Pons (tissue), 1 donor: ENCODE measurements at places on chromosomes 2 and 18.

- no peak for DNase-seq
Measured at GRCh38 chr2:113149553-113150257, 22.3 kb downstream of the IL1RN start.

- no peak for DNase-seq
Measured at GRCh38 chr2:66233981-66234380, 200.9 kb upstream of the MEIS1 start.

DNA sequence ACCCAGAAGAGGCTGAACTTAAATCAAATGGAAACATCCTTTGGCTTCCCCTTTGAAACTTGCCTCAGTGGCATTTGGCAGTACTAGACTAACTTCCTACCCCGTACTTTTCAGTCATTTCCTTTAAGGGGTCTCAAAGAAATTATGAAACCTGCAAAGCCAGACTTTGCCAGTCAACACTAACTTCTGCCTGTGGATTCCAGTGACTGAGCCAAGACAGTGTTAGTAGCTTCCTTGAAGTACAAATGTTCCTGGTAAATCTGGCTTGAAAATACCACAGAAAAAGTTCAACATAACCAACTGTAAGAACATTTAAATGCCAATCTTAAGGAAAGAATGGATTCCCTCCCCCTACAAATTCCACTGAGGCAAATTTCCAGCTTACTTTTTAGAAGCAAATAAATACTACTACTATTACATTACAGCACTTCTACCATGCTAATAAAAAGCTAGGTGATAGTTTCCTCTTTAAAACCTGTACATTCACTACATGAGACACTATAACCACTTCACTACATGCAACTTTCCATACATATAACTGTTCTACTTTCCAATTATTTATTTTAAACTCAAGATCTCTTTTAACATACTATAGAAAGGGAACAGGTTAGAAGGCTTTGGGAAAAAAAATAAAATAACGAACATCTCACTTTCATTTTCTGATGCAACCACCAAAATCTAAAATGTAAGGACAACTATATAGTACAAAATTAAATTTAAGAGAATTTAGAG is 2.4 kb downstream of the PELI1 start:
- DNase-seq: peak; percentile 75

DNA sequence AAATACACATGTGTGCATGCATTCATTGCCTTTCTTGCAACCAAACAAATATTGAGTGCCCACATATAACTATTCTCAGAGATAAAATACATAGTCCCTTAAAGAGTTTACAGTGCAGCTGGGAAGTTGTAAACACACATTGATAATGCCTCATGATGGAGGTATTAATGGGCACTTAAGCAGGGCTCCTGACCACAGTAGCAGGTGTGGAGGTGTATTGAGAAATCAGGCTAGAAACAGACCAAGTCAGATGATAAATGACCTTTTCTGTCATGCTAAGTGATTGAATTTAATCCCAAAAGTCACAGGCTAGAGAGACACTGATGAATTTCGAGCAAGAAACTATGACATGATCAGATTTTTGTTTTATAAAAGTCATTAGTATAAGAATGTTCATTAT is 157.7 kb downstream of the ZNF385B start:
- DNase-seq: no peak

GRCh38 chr2:241935774-241936173 is 66.2 kb downstream of the RTP5 start:
- DNase-seq: no peak

DNA sequence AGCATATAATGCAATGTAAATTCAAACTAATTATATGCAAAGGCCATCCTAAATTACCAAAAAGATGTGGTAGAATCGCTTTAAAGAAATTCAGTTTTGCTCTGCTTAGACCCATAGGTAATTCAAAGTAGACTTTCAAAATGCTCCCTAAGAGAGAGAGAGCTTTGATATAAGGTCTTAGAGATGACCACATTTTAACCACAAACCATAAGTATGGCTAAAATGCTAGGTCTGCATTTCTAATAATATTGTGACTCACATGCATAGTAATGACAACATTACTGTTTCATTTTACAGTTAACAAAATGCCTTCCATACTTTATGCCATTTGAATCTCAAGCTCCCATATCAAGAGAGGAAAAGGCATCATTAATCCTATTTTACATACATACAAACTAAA is 144.5 kb downstream of the RAD51AP2 start:
- DNase-seq: no peak

DNA sequence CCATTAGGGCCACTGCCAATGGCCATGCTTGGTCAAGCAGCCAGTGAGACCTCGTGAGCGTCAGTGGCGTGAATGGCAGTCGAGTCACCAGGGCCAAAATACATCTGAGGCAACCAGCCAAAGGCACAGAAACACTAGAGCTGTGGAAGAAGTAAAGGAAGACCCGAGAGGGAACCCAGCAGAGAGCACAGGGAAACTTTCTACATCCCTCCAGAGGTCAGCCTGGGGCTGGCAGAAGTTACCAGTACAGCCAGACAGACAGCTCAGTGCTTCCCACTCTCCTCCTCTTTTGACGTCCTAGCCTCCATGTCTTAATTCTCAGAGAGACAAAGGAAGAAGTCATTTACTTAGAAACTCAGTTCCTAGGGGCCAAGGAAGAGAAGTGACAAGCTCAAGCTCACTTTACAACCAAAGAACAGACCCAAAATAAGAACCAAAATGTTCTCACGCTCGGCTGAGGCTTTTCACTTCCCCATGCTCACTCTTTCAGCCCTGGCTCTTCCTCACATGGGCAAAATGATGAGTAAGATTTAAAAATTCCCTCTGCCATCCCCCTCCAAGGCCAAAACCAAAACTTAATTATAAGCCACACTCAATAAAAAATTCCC is 8.7 kb downstream of the CYRIA start:
- DNase-seq: peak; percentile 83

DNA sequence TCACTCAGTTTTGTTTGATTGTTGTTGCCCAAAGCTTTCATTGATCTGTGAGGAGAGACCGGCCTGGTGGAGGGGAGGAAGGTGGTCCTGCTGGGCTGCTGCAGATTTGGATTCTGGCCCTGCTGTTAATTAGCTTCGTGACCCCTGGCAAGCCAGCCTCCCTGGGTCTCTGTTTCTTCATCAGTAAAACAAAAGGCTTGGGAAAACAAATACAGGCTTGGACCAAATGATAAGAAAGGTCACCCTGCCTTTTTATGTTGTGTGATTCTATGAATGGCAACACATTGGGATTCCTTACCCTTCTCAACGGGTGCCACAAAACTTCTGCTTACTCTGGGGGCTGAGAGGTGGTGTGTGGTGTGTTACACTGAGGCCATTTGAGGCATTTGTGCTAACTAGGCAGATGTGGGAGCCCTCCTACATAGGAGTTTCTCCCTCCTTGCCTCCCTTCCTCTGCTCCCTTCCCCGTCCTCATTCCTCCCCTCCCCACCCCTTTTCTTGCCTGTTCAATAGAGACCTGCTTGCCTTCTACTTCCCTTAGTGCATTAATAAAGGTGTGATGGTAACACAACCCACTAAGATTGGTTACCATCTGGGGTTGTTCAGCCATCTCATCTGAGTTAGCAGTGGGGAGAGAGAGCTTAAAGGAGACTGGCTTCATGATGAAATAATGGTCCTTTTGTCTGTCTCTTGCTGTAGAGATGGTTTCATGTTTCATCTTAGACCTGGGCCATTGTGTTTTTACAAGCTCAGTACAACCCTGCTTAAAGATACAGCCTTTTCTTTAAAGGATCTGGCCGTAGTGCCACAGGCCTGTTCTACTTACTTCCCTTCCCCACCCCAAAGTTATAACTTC is 96.2 kb downstream of the TANC1 start:
- peak; percentile 75 for DNase-seq

- DNase-seq: peak; percentile 25
Measured at GRCh38 chr2:241150660-241151530, 628 bp downstream of the PPP1R7 start.

DNA sequence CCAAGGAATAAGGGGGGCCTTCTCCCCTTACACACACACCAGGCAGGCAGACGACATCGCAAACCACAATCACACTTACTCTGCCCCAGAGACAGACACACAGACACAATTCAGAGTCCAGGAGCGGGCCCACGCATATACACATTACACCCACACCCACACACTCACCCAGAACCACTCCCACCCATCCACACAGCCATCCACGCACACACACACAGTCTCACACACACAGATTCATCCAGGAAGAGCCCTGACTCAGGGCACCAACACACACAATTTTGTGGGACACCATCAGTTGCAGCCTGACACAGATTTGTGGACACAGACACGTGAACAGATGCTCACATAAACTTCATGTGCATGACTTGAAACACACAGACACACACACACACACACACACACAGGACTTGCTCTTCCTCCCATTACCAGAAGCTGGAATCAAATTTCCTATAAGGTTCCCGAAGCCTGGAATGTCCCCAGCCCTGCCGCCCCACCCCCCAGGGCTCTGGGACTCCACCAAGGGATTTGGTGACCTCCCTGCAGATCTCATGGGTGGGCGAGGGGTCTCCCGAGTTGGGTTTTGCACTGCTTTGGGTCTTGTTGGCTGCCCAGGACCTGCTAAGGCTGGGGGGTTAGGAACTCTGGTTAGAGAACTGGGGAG is 23.5 kb downstream of the TNS1 start:
- DNase-seq: no peak

DNA sequence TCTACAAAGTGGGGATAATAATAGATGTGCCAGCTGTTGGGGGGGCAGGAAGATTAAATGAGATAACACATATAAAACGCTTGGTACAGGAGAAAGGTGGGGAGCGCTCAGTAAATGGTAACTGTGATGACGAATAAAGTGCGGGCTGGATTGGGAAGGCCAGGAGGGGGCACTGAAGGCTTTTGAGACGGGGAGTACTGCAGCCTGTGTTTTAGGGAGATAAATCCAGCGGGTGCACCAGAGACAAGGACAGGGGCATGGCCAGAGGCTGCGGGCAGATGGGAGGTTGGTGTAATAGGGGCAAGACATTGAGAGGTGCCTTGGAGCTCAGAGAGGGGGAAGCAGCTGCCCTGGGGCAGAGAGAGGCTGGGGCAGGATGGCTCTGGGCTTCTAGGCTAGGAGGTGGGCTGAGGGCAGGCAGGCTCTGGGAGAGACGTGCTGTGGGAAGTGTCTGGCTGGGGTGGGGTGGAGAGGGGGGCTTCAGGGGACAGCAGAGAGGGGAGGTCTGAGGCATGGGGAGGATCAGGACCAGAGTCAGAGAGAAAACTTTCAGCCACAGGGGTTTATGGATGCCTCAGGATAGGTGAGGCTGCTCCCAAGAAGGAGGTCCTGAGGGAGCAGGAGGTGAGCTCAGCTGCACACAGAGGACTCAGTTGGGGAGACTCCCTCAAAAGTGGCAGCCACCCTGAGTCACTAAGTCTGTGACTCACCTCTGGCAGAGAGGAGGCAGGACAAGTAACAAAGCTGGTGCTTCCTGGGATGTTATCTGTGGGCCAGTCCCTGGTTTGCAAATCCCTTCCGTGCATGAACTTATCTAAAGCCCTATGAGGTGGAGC is 18.8 kb downstream of the TEX44 start:
- no peak for DNase-seq

DNA sequence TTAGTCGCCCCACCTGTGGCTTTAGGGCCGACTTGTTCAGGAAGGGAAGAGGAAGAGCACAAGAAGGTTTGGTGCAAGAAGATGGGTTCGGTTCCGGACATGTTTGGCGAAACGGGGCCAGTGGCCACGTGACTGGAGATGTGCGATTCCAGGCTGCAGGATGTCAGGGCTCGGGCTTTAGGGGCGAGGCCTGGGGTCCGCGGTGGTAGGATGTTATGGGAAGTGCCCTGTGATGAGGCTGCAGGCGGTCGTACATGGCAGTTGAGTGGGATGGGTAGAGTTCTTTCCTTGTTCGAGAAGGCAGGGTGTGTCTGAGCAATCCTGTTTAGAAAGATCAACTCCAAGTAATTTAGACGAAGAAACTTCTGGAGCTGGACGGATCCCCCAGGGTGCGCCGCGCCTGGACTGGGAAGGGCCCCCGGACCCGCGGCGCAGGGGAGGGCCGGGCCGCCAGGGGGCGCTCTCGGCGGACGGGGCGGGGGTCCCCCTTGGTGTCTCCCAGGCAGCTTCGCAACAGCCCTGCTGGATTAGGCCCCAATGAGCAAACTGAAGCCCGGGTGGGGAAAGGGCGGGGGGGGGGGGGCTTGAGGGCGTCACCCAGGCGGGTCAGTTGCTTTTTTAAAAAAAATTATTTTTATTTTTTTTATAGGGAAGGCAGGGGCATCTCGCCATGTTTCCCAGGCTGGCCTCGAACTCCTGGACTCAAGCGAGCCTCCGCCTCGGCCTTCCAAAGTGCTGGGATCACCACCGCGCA is 17.2 kb upstream of the SDC1 start:
- no peak for DNase-seq

GRCh38 chr2:55604027-55604565 is 13.3 kb downstream of the PPP4R3B start:
- no peak for DNase-seq

GRCh38 chr2:197576631-197577030 is 60.8 kb downstream of the MOB4 start:
- no peak for DNase-seq

DNA sequence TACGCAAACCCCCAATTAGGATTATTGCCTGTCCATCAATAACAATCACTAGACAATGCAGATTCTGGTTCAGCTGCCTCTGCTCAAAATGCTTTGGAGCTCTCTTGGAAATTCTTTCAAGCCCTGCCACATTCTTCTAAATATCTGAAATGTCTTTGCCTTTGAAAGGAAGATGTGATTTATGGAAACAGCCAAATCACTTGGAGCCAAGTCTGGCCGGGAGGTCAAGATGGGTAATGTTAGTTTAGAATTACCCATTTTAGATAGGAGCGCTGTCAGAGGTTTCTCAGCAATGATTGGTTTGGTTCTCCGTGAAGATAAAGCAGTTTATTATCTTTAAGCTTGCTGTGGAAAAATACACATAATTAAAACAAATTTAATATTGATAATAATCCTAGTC is 306.7 kb downstream of the SETBP1 start:
- no peak for DNase-seq

GRCh38 chr2:224893848-224894247 is 148.4 kb downstream of the DOCK10 start:
- DNase-seq: no peak

DNA sequence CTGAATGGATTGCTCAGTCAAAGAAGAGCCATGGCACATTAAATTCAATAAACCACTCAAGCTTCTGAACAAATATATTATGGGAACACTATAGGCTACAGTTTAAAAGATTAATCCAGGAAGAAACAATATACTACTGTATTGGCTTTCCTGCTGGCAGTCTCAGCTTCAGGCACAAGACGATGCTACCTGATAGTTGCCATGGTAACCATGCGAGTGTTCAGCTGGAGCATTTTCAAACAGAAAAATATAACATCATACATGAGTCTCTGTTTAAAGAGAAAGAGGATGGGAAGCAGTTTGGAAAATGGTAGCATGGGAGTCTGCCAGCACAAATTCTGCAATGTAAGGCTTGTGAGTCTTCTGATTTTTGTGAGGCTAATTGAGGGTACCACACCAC is 65.9 kb upstream of the CPO start:
- DNase-seq: no peak

DNA sequence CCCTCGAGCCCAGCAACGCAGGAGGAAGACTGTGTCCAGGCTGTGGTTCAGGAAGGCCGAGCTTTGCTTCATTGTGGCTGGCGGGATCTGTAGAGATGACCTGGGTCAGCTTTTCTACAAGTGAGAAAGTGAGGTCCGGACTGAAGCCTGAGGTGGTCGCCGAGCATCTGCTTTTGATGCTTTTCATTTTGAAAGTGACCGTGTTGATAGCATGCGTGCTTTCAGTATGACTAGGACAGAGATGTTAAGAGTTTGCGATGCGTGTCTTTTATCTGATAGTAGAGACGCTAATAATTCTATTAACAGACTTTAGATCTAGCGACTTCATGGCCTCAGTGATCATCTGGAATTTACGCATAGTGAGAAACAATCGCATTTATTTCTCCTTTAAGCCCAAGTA is 28.1 kb downstream of the CTDP1 start:
- no peak for DNase-seq
